Upper lobe of right lung (tissue), 1 donor: ENCODE measurements at places on chromosomes 5 and 9. TPM values are rescaled to one million over a fixed set of nuclear protein-coding genes. Genes with fewer than 3 reads are reported as not detected.

DNA sequence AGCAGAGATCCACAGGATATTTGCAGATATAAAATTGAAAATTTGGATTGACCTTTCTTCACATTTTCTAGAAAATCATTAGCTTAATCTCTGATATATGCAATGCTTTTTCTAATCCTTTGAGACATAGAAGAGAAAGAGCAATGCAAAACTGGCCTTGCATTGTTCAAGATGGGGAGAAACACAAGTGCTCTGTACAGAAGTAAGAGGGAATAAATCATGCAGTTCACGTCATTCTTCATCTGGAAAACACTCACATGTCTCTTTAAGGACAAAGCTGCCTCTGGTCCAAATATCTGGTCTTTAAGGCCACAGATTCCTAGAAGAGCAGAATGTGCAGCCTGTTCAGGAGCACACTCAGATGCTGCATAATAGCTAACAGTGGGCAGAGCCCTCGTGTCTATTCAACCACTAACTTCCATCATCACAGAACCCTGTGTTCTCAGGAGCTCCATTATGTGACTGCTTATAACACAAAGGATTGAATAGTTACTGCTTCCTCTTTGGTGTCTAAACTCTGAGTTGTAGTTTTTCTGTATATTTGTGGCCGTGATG, 277.5 kb downstream of the PLK2 start:
- H3K36me3 ChIP-seq, result no peaks in the 10 kb centered on the region
- no peak for DNase-seq
- H3K4me1 ChIP-seq, result no peaks in the 10 kb centered on the region

- no peaks in the 10 kb centered on the region for H3K27me3 ChIP-seq
- H3K4me3 ChIP-seq, result no peak overlapping the region
- no peaks in the 10 kb centered on the region for H3K36me3 ChIP-seq
- H3K27ac ChIP-seq, result no peak overlapping the region
These were observed 1018.9 kb upstream of the ARRDC3 start for GRCh38 chr5:92402045-92402444.

Gene ALDH1A1
- 212 TPM for total RNA-seq

Gene PLAC8L1
- not detected for total RNA-seq

Gene IFNK
- not detected for total RNA-seq

Gene SPAAR
- 13.5 TPM for total RNA-seq
